Stimulated activated CD8-positive, alpha-beta memory T cell treated with anti-CD3 and anti-CD28 coated beads, Interleukin-7, amount 100 ng/mL, for 24 hours (primary cell): ENCODE measurements at places on chromosomes 6 and 20.

DNA sequence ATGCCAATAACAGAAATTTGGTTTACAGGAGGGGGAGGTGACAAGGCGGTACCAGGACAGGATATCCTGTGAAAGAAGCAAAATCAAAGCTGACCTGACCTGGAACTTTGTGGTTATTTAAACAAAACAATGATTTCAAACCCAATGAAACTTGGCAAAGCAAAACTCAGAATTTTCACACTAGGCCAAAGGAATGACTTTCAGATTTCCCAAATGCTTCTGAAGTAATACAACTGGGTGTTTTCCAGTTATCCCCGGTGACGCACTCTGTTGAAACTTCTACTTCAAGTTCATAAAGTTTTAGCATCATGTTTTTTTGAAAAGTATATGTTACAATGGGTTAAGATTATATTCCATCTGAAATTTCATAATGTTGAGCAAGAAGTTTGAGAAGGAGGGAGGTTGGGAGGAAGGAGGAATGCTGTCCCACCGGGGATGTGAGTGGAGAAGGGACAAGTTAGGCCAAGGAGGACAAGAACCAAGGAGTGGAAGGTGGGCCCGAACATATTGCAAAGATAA is 78.1 kb upstream of the TRAF3IP2 start:
- no peak for DNase-seq

DNA sequence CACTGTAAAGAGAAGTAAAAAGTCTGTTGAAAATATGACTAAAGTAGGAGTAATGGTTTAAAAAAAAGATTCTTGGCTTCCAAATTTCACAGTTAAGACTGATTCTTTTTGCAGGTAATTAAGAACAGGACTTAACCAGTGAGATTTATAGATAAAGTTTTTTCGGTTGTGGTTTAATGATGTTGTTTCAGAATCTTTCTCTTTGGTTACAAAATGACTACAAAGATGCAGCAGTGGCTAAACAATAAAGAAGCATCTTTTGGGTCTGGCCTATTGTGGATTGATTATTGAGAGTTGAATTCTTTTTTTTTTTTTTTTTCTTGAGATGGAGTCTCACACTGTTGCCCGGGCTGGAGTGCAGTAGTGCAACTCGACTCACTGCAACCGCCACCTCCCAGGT is 109.7 kb downstream of the AKAP7 start:
- no peak for DNase-seq

- DNase-seq, result no peak
These were observed 223.4 kb upstream of the TAB2 start for GRCh38 chr6:149094156-149094555.

GRCh38 chr6:69974193-69974592 is 107.8 kb downstream of the COL19A1 start:
- no peak for DNase-seq

GRCh38 chr6:130115036-130115435 is 96.7 kb downstream of the L3MBTL3 start:
- DNase-seq, result no peak

DNA sequence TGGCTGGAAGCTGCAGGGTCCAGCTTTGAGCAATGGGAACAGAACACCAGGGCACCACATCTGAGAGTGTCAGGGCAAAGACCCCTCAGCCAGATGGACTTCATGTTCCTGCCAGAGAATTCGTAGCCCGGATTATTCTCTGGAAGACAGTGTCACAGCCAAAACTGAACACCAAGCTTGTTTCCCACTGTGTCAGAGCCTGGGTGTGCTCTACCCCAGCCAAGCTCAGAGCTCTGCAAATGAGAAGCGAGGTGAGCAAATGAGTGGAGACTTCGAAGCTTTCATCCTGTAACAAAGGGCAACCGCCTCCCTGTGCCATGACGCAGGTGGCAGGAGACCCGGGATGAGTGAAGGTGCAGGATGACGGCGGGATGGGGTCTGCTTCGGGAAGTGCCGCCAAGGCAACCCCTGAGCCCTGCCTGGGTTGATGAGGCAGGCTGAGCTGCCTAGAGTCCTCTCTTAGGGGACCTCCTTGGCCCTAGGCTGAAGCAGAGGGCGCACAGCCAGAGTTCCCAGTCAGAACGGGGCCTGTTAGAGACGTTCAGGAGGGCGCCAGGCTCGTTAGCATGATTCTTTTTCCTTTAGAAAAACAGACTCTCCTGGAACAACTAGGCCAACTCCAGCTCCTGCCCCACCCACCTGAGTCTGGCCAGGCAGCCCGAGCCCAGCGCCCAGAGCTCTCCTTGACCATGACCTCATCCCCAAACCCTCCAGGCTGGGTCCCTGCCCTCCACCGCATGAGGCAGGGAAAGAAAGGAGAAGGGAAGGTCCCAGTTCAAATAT is 187.7 kb downstream of the SOD2 start:
- DNase-seq, result no peak

DNA sequence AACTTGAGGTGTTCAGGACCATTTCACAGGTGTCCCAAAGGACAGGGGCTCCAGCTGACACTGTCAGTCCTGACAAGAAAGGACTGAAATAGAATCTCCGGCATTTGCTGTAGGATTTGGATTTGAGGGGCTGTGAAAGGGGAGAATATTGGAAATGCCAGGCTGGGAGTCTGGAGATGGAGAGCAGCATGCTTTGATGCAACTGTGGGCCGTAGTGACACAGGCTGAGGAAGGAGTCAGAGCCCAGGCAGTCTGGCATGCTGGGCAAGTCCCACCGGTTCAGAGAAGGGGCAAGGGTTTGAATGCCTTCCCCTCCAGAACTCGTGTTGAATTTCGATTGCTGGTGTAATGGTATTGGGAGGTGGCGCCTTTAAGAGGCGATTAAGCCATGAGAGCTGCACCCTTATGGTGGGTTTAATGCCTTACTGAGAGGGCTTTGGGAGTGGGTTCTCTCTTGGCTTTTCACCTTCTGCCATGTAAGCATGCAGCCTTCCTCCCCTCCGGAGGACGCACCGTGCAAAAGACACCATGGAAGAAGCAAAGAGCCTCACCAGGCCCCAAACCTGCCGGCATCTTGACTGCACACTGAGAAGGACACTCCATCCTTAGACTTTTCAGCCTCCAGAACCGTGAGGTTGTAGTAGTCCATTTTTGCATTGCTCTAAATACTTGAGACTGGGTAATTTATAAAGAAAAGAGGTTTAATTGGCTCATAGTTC is 9.4 kb upstream of the PYGB start:
- DNase-seq, result no peak

GRCh38 chr6:21164768-21165326 is 428.7 kb upstream of the SOX4 start:
- no peak for DNase-seq
